ENCODE measurements at places on chromosomes 12 and 14.
A peak's percentile ranks its signal among the peaks of the same experiment; 100 is the strongest.

DNA sequence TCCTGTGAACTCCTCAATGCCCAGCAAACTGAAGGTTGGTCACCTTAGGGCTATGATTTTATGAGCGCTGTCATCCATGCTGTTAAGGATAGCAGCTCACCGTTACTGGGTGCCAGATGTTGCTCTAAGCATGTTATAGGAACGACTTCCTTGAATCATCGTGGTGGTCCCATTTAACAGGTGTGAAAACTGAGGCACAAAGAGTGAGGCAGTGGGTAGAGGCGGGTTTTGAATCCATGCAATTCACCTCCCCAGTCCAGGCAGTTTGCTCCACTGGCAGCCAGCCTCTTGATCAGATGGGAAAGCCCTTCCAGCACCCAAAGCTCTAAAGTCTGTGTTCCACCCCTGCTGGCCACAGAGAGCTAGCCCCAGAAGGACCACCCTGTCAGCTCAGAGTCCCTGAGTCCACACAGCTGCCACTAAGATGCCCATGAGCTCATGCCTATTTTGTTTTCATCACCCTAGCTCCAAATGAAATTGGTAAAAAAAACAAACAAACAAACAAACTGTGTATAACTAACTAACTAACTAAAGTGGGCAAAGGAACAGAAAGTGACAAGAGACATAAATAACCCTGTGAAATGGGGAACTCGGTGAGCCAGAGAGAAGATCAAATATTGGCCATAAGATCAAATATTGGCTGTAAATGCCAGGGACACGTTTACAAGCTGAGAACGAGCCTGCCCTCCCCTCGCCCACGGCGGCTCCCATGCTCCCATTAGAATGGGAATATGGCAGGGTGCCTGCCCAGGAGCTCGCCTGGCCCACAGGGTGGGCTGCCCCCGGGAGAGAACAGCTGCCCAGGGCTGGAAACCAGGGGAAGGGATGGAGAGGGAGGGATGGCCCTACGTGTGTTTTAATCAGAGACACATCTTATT is 72.3 kb upstream of the RFLNA start:
- no peaks in the 10 kb centered on the region for H3K4me1 ChIP-seq
- H3K4me3 ChIP-seq, result no peak overlapping the region
- H3K36me3 ChIP-seq, result no peaks in the 10 kb centered on the region
- no peak overlapping the region for H3K27ac ChIP-seq
- no peak for DNase-seq

DNA sequence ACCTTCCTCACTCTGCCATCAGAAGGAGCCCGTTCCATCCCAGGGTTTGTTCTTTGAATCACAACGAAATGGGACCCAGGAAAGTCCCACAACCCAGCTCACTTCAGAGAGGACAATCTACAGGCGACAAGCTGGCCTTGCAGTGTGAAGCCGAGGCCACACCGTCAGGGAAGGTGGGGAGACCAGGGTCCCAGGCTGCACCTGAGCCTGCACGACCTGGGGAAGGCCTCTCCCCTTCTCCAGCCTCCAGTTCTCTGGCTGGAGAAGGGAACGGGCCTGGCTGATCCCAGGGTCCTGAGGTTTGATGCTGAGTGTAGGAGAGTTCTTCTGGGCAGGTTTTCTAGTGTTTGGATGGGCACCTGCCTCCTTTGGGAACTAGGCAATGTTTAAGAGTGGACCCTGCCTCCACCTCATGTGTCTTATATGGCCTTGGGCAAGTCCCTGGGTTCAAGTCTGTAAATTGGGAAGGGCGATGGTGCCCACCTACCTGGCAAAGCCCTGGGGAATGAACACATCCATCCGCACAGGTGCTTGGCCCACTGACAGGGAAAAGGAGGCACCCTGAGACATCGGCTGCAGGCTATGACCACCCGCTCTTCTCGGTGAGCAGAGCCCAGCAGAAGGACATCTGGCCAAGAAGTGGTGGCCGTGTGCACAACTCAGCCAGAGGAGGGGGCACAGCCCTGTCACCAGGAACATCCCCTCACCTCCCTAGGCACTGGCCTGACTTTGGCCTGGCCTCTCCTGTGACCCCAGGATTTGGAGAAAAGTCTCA is 77.9 kb upstream of the BCL11B start:
- no peaks in the 10 kb centered on the region for H3K36me3 ChIP-seq
- H3K4me1 ChIP-seq, result no peaks in the 10 kb centered on the region
- no peaks in the 10 kb centered on the region for H3K27me3 ChIP-seq
- H3K4me3 ChIP-seq, result no peak overlapping the region
- no peak for DNase-seq

DNA sequence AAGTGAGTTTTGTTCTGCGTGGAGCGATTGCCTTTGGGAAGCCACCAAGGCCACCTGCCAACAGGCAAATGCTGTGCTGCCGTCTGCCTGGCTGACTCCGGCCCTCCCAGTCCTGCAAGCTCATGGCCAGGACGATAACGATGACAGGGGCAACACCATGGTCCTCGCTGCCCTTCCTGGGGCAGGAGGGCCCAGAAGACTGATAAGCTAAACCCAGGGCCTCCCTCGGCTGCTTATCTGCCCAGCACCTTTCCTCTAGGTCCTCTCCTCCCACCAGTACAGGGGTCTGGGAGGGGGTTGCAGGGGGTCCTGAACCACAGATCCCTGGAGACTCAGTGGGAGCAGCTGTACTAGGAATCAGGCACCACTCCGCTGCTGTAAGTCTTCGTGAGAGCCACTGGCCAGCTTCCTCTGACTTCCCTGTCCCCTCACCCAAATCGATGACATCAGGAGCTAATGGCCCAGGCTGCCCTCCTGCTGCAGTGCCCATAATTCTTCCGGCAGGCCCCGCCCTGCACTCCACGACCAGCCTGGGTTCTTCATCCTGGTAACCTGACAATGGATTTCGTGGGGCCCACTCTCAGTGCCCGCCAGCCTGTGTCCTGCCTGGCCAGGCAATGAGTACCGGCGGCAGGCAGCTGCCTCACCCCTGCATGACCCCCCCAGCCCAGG is 5.1 kb downstream of the ANKRD9 start:
- no peak overlapping the region for H3K4me3 ChIP-seq
- no peak for DNase-seq
- no peaks in the 10 kb centered on the region for H3K36me3 ChIP-seq
- H3K27ac ChIP-seq, result no peak overlapping the region
- H3K27me3 ChIP-seq, result no peaks in the 10 kb centered on the region

GRCh38 chr12:127649961-127650360 is 617.0 kb upstream of the TMEM132C start:
- no peaks in the 10 kb centered on the region for H3K4me1 ChIP-seq
- H3K36me3 ChIP-seq, result no peaks in the 10 kb centered on the region
- DNase-seq, result no peak
- no peaks in the 10 kb centered on the region for H3K27me3 ChIP-seq
- H3K4me3 ChIP-seq, result no peak overlapping the region

GRCh38 chr12:55626154-55626553 is 10.5 kb upstream of the OR10P1 start:
- H3K36me3 ChIP-seq, result no peaks in the 10 kb centered on the region
- H3K27me3 ChIP-seq, result no peaks in the 10 kb centered on the region
- H3K27ac ChIP-seq, result no peak overlapping the region
- H3K4me1 ChIP-seq, result no peaks in the 10 kb centered on the region
- no peak for DNase-seq

GRCh38 chr12:123267991-123268843 is 3.4 kb downstream of the CDK2AP1 start:
- H3K4me1 ChIP-seq, result peaks cover 8% of the 10 kb centered on the region
- peak overlapping the region; percentile 87 for H3K27ac ChIP-seq
- peak overlapping the region; percentile 82 for H3K4me3 ChIP-seq
- no peaks in the 10 kb centered on the region for H3K27me3 ChIP-seq

DNA sequence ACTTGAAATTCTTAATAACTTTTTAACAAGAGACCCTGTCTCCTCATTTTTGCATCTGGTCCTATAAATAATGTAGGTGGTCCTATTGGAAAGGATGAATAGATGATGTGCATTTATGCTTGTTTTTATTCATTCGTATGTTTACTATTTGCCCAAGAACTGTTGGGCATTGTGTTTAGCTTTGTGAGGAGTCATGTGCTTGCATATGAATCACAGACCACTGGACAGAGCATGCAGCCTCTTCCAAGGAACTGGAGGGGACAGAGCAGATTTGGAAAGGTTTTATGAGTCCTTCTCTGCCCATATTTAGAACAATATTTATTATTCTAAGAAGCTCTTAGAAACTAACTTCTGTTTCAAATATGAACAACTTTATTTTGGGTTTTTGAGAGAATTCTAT is 414.0 kb downstream of the SOX5 start:
- no peak overlapping the region for H3K4me3 ChIP-seq
- no peak for DNase-seq
- H3K27ac ChIP-seq, result no peak overlapping the region
- no peaks in the 10 kb centered on the region for H3K36me3 ChIP-seq
- H3K27me3 ChIP-seq, result no peaks in the 10 kb centered on the region
- no peaks in the 10 kb centered on the region for H3K4me1 ChIP-seq

GRCh38 chr12:28110329-28110728 is 79.9 kb upstream of the CCDC91 start:
- no peaks in the 10 kb centered on the region for H3K36me3 ChIP-seq
- H3K4me3 ChIP-seq, result no peak overlapping the region
- H3K27ac ChIP-seq, result no peak overlapping the region

DNA sequence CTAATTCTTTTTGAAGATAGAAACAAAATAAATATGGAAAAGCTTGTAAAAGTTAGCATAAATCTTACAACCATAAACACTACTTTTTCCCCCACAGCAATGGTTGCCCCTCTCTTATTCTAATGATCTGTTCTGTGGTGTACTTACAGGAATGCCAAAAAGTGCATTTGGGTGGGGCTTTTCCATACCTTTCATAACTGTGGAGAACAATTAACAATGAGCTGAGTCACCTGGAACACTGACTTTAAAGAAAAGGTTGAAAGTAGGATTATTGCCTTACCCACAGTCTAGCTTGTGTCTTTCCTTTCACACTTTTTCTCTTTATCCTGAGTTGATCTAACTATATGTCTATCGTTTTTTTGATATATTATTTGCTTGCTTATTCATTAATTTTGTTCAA is 86.9 kb downstream of the TPH2 start:
- no peak overlapping the region for H3K27ac ChIP-seq
- no peak for DNase-seq
- H3K36me3 ChIP-seq, result no peaks in the 10 kb centered on the region
- H3K4me3 ChIP-seq, result no peak overlapping the region
- H3K4me1 ChIP-seq, result no peaks in the 10 kb centered on the region

GRCh38 chr12:95970905-95971304 is 25.2 kb downstream of the HAL start:
- no peak for DNase-seq
- no peaks in the 10 kb centered on the region for H3K36me3 ChIP-seq
- no peaks in the 10 kb centered on the region for H3K4me1 ChIP-seq
- H3K27ac ChIP-seq, result no peak overlapping the region
- H3K4me3 ChIP-seq, result no peak overlapping the region

GRCh38 chr14:51616724-51617409 is 34.8 kb upstream of the FRMD6 start:
- H3K36me3 ChIP-seq, result no peaks in the 10 kb centered on the region
- peak overlapping the region; percentile 73 for H3K27ac ChIP-seq
- H3K4me3 ChIP-seq, result no peak overlapping the region
- H3K4me1 ChIP-seq, result peaks cover 14% of the 10 kb centered on the region
- no peak for DNase-seq
- H3K27me3 ChIP-seq, result no peaks in the 10 kb centered on the region

DNA sequence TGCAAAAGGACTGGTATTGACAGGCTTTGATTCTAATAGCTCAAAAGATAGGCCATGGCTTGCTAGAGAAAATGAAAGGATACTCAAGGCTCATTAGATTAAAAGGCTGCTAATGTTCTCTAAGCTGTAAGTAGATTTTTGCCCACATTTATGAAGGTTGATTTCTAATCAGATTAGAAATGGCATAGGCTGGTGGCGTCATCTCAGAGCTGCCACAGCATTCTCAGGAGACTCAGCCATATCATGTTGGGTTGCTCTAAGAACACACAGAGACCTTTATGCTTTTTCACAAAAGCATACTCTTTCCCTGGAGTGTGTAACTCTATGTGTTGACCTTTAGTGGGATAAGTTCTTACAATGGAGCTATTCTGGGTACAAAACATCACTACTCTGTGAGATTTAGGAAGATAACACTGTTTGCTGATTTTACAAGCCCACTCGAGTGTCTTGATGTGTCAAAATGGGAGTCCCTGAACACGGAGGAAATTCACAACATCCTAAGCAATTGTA is 576.0 kb downstream of the NRXN3 start:
- no peak overlapping the region for H3K27ac ChIP-seq
- no peaks in the 10 kb centered on the region for H3K4me1 ChIP-seq
- H3K4me3 ChIP-seq, result no peak overlapping the region
- no peaks in the 10 kb centered on the region for H3K27me3 ChIP-seq
- DNase-seq, result no peak

GRCh38 chr12:45575823-45576475 is 153.6 kb upstream of the ARID2 start:
- no peaks in the 10 kb centered on the region for H3K27me3 ChIP-seq
- no peaks in the 10 kb centered on the region for H3K36me3 ChIP-seq
- no peak overlapping the region for H3K4me3 ChIP-seq
- DNase-seq, result no peak
- no peaks in the 10 kb centered on the region for H3K4me1 ChIP-seq

Data from breast epithelium (tissue), 4 donors.